NCI-H524 treated with DMSO at 0.1 percent for 48 hours (cell line): ENCODE measurements at places on chromosomes 16 and 17.

DNA sequence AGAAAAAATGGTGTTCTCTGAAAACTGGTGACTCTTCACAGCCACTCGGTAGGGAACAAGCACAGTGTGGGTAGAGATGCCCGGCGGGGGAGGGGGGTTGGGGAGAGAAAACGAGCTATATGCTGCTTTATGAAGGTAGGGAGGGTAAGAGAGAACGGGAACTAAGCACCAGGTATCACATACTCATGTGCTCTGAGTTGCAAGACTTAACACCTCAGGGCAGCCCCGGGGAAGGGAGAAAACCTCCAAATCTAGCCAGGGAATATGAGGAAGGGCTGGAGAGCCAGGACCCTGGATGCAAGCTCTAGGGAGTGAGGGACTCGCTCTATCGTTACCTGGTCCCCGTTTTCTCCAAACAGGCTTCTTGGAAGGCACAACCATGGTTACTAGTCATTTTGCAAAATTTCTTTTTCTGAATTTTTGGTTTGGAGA is 35.3 kb downstream of the HIC1 start:
- DNase-seq, result no peak

- no peak for DNase-seq
Measured at GRCh38 chr17:78734793-78735641, 47.1 kb downstream of the CYTH1 start.

- DNase-seq, result no peak
Measured at GRCh38 chr17:1870592-1870991, 40.8 kb downstream of the RPA1 start.

GRCh38 chr17:43392397-43392796 is 6.4 kb upstream of the ARL4D start:
- no peak for DNase-seq

- no peak for DNase-seq
Measured at GRCh38 chr17:45351831-45352230, 35.0 kb upstream of the MAP3K14 start.

DNA sequence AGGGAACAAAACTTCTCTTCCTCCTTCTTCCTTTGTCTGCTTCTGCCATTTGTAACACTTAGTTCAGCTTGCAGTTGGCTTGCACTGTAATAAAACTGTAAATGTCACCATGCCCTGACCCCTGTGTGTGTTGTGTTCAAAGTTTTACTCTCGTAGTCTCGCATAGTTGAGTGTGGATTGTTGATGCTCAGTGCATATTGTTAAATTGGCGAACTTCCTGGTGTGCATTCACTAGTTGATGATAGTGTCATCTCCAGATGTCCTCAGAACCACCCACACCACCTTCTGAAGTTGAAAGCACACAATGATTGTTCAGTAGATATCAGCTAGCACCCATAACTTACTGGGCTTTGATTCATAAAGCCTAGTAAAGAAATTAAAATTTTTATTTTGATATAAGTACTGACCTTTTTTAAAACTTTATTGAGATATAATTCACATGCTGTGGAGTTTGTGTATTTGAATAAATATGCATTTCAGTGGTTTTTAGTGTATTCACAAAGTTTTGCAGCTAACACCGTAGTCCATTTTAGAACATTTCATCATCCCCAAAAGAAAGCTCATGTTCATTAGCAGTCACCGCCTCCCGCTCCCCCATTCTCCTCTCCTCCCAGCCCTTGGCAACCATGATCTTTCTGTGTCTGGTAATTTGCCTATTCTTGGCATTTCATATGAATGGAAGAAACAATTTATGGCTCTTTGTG is 25.0 kb downstream of the USP10 start:
- no peak for DNase-seq

DNA sequence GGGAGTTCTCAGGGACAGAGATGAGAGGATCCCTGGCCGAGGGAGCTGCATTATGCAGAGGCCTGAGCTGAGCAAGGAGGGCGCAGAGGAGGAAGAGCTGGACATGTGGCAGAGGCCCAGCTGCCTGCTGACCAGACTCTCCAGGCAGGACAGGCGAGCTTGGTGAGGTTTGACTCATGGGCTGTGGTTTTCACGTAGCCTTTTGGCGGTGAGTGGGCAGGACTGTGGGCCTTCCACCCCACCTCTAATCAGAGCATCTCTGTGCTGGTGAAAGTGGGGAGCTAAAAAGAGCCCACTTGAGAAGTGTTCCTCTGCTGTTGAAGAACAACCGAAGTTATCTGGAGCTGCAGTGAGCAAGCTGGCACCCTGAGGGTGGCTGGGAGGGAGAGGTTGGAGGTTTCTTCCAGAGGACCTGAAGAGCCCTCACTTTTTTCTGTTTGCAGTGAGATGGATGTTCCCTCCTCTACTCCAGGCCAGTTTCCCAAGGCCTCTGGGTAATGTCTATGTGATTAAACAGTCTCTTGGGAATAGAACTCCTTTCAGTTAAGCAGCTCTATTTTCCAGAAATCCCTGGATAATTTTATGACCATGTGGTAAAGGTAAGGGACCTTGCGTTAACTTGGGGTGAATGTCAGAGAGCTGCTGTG is 11.9 kb downstream of the EPN2 start:
- DNase-seq, result no peak

DNA sequence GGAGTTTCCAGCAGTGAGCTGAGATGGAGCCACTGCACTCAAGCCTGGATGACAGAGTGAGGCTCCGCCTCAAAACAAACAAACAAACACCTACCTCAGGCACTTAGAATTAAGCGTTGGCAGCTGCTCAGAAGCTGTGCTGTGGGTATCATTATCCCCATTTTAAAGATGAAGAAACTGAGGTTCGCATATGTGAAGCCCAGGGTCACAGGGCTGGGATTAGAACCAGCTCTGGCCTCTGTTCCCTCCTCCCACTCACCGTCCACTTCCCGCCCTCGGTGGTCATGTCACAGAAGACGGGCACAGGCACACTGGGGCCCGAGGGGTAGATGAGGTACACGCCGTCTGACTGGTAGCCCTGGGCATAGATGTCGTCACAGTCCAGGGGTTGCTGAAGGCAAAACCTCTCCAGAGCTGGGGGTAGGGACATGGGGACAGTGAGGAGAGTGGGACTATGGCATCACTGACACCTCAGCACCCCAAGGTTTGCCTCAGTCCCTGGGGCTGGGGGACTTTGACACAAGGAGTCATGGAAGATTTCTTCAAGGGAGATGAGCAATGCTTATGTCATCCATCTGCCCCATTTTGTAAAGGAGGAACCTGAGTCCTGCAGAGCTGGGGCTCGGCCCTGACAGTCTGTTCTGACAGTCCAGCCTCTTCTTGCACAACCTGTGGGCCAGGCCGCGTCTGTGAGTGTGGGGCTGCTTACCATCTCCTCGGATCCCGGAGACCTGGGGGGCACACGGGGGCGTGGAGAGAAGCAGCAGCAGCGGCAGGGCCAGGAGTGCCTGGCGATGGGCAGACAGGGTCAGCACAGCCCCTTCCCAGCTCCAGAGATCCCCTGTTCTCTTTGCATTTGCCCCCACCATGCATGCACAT is 700 bp downstream of the MFAP4 start:
- no peak for DNase-seq

GRCh38 chr17:51189628-51190027 is 23.4 kb downstream of the NME2 start:
- DNase-seq, result no peak

- peak; percentile 55 for DNase-seq
Measured at GRCh38 chr16:10942352-10943063, at the start of gene DEXI. DEXI (minus strand) TSS chr16:10942468; CDS start chr16:10942005, 463 bp downstream.

DNA sequence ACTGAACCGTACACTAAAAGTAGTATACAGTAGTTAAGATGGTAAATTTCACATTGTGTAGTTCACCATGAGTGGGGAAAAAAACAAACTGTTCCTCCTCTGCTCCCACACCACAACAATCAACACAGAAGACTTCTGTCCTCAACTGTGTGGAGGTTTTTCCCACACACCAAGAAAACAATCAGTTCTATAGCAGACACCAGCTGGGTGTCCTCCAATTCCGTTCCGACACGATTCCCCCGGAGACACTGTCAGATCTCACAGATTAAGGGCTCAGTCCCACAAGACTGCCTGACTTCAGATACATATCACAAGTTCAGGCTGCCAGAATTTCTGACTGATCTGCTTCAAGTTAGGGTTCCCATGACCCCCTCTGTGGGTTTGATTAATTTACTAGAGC is 31.8 kb downstream of the BBS2 start:
- no peak for DNase-seq

GRCh38 chr17:12098568-12098967 is 77.9 kb downstream of the MAP2K4 start:
- no peak for DNase-seq

DNA sequence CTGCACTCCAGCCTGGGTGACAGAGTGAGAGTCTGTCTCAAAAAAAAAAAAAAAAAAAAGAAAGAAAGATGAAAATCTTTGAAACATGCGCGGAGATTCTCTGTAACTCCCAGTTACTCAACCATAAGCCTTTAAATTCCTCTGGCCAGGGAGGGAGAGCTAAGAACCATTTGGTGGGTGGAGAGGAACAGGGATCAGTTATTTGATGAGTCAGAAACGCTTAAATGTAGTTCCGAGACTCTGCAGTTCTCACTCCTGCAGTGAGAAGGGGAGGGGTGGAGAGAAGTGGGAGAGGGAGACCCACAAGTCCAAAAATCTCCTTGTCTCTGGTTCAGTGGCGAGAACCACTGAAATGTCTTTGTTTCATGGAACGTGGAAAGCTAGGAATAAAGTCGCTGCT is 266.7 kb downstream of the SOX9 start:
- DNase-seq, result no peak

DNA sequence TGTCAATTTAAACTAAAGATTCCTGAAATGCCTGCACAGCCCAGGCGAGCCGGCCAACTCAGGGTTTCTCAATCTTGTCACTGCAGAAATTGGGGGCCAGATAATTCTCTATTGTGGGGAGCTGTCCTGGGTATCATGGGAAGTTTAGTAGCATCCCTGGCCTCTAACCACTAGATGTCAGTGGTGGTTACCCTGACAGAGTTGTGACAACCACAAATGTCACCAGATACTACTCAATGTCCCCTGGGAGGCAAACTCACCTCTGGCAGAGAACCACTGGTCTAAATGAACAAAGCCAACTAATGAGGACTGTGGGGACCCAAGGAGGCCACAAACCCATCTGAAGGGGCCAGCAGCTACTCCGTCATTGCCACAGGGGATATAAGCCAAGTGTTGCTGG is 90.9 kb downstream of the MYH11 start:
- no peak for DNase-seq

DNA sequence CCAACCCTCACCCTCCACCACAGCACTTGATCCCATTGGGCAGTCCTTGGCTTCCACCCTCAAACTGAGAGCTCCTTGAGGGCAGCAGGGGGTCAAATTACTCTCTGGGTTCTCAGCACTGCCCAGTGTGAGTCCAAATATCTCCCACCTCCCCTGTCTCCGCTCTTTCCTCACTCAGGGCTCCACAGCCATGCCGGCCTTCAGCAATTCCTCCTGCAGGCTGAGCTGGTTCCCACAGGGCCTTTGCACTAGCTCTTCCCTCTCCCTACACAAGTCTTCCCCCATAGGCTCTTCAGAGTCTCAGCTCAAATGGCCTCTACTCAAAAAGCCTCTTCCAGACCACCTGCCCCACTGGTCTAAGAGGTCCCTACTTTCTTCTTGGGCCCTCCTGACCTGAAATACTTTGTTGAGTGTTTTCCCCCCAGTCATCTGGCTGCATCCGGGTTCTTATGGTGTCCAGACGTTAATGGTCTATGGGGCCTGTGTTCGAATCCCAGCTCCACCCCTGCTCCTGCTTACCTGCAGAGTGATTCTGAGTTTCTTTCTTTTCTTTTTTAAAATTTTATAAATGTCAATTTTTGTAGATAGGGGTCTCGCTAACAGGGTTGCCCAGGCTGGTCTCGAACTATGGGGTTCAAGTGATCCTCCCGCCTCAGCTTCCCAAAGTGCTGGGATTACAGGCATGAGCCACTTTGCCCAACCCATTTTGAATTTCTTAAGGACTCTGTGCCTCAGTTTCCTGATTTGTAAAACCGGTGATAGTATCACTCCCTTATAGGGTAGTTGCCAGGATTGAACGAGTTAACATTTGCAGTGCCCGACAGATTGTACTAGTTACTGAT is 973 bp upstream of the IL4R start:
- no peak for DNase-seq

- no peak for DNase-seq
Measured at GRCh38 chr17:42526031-42526444, 10.0 kb upstream of the NAGLU start.

GRCh38 chr17:2898255-2898926 is 102.2 kb downstream of the RAP1GAP2 start:
- DNase-seq, result no peak

DNA sequence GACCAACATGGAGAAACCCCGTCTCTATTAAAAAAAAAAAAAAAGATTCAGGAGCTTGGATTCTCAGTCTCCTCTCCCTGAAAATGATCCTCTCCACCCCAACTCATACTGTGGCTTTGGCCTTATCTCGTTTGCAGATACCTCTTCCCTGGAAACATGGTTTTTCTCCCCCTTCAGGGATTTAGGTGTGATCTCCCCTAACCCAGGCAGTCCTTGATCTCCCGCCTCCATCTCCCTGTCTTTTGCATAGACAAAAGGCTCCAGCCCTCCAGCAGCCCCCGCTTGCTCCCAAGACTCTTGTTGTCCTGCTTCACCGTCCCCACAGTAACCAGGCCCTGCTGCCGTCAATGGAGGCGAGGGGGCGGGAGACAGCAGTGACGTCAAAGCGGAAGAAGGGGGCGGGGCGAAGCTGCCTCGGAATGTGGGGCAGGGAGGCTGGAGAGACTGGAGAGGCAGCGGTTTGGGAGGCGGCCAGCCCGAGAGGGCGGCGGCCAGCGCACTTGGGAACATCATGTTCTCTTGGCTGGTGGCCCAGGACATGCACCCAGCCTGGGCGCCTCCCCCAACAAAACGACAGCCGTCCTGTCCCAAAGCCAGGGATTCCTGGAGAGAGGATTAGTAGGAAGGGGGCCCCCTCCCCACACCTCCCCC is 1.9 kb upstream of the PER1 start:
- DNase-seq, result peak; percentile 42

- DNase-seq, result no peak
Measured at GRCh38 chr17:75812096-75813013, 27.7 kb downstream of the UNK start.

- DNase-seq, result no peak
Measured at GRCh38 chr16:48340054-48340453, 45.2 kb downstream of the SIAH1 start.

GRCh38 chr17:79188048-79188447 is 113.4 kb downstream of the ENGASE start:
- peak; percentile 36 for DNase-seq

DNA sequence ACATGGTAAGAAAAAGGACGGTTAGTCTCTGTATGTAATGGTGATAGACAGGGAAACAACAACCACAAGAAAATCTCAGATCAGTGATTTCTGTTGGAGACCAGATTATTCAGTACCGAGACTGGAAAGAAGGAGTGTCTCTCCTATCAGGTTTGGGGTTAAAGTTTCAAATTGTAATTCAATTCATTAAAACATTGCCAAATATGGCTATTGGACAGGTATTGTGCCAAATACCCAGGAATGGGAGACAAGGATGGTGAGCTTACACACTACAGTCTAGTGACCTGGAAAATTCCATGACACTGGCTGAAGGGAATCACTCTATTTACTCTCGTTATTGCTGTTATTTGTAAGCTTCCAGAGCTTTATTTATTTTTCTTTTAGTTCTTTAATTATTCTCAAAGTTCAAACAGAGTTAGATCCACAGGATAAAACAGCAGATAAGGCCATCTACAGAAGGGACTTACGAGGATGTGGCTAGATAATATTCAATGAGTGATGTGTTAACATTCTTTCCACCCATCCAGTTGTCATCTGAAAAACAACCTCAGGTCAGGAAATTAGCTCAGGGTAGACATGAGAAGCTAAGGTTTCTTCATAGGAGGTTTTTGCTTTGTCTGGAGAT is 25.1 kb upstream of the MMD start:
- no peak for DNase-seq

- DNase-seq, result no peak
Measured at GRCh38 chr16:81624760-81625543, 154.1 kb upstream of the PLCG2 start.

GRCh38 chr17:40319651-40320540 is 10.9 kb downstream of the RARA start:
- no peak for DNase-seq
